ENCODE measurements at places on chromosomes 6 and 20.

DNA sequence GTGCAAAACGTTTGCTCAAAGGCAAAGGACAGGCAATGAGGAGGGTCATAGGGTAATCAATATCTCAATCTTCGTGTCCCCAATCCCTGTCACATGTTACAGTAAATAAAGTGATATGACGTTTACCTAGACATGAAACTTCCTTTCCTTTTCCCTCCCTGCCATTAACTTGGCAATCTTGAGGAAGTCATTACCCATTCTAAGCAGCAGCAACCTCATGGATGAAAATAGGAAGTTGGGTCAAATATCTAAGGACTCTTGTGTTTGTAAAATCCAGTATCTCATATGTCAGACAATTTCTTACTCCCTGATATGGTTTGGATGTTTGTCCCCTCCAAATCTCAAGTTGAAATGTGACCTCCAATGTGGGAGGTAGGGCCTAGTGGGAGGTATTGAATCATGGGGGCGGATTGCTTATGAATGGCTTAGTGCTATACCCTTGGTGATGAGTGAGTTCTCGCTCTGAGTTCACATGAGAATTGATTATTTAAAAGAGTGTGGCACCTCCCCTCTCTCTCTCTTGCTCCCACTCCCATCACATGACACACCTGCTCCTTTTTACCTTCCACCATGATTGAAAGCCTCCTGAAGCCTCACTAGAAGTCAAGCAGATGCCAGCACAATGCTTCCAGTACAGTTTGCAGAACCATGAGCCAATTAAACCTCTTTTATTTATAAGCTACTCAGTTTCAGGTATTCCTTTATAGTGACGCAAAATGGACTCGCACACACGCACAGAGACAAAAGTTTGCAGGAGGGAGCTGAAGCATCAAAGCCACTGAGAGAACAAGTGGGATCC is 545.9 kb upstream of the JARID2 start:
- DNase-seq = no peak

- no peak for DNase-seq
Measured at GRCh38 chr20:3813848-3814581, 6.3 kb upstream of the AP5S1 start.

GRCh38 chr6:24798740-24799540 is at the start of gene ARMH2:
Gene ARMH2, minus strand, starts transcription at chr6:24798917. Its CDS starts 60 bp downstream, at chr6:24798857.
- DNase-seq = no peak

GRCh38 chr6:164331026-164331425 is 916.5 kb downstream of the QKI start:
- DNase-seq = no peak

- no peak for DNase-seq
Measured at GRCh38 chr6:154164397-154164796, 125.4 kb downstream of the OPRM1 start.

GRCh38 chr20:37336369-37337207 is 9.4 kb upstream of the SRC start:
- DNase-seq = no peak

DNA sequence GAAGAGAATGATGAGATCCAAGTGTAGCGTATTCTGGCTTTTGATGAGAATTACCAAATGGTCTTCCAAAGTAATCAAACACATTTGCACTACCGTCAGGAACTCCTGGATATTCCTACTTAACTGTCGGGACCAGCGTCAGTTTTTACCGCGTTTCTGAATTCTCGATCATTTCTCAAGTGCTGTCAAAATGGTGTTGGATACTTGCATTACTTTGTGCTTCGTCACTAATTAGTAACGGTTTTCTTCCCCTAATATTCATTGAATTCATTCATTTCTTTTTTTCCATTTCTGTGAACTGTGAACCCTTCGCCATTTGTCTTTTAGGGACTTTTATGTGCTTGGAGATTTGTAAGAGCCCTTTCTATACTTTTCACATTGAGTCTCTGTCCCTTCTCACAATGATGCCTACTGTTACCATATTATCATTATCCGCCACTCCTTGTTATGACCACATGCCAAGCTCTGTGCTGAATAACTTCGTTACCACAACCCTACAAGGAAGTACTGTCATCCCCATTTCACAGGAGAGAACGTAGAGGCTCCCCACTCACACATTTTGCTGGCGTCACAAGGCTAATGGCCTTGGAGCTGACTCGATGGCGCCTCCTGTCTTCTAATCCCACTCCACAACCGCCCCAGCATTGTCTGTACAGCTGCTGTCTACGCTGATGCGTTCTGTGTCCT is 74.2 kb upstream of the QKI start:
- DNase-seq = no peak

GRCh38 chr20:37567671-37568588 is 40.3 kb upstream of the BLCAP start:
- no peak for DNase-seq

DNA sequence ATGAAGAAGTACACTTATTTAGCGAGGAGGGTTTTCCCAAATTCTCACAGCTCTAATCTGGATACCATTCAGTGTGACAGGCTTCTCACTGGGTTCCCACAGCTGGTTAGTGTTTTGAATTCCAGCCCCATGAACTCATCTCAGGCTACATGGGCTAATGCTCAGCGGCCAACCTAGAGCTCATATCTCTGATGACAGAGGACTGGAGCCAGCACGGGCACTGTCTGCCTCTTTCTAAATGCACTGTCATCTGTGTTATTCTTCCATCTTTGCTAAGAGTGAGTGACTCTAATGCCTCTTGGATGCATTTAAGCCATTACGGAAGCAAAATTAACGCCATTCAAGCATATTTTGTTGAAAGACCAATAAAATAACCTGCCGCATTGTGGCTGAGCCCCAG is 308.9 kb upstream of the JAG1 start:
- DNase-seq = no peak

- DNase-seq = no peak
Measured at GRCh38 chr6:137519629-137520176, 25.5 kb upstream of the OLIG3 start.

DNA sequence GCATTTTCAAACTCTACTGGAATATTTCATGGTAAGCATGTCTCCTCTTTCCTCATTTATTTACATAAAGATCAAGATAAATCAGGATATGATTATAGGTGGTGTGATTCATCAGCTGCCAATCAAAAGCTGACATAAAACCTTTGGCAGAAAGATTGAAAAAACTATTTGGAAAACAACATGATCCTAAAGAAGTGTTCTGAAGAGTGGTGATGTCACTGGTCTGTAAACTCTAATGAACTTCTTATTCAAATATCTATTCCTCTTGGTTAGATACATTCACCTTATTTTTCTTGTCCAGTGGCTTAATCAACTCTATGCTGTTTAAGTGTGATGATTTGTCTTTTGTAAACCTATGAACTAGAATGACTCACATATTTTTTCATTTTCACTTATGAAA is 535.5 kb upstream of the CITED2 start:
- DNase-seq = no peak

DNA sequence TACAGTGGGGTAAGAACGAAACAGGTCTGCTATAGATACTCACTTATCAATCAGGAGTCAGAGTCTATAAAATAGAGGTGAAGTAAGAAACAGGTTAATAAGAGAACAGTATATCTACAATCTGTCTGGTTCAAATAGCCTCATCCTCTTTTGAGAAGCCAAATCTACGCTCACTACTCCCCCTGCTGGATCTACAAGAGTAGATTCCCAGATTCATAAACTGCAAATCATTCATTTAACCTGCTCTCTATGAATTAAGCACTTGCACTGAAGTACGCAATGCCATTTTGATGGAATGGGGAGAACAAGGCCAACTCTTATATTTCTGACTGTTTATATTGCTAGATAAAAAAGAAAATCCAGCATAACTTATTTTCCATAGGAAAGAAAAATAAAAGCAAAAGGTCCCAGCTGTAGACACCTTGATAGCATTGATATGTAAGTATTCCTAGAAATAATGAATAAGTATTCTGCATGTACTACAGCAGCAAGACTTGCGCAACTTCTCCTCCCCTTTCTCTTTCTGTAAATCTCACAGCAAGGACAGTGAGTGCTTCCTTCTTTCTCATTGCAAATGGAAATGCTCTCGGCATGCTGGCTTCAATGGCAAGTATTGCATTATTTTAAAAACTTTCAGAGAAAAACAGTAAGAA is 92.3 kb downstream of the RFX6 start:
- peak; percentile 11 for DNase-seq

DNA sequence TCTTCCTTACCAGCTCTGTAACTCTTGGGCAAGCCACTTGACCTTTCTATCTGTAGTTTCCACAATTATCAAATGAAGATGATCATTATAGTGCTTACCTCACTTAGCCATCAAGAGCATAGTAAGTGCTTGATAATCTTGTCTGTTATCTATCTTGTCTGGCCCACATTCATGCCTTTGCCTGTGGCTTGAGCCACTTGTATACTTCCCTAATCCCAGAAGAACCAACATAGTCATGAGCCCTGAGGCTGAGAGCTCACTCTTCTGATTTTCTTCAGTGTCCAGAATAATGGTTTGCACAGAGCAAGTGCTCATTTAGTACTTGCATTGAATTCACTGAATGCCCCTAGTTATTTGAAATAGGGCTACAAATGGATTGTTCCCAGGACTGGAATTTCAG is 108.2 kb downstream of the SASH1 start:
- DNase-seq = no peak

DNA sequence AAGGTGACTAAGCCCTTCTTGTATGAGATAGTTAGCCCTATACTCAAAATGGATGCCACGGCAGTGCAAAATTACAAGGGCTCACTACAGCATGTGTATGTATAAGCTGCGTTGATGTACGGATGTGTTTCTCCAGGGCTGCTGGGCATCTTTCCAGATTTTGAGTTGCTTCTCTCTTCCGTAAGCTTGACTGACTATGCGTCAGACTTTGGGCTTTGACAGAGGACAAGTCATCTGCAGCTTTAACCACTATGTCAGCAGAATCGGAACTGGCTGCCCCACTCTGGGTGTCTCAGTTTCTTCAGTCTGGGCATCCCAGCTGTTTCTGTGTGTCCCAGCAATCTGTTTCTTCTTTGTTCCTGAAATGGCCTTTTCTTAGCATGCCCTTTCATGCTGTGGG is 241.6 kb downstream of the BTBD3 start:
- DNase-seq = no peak

DNA sequence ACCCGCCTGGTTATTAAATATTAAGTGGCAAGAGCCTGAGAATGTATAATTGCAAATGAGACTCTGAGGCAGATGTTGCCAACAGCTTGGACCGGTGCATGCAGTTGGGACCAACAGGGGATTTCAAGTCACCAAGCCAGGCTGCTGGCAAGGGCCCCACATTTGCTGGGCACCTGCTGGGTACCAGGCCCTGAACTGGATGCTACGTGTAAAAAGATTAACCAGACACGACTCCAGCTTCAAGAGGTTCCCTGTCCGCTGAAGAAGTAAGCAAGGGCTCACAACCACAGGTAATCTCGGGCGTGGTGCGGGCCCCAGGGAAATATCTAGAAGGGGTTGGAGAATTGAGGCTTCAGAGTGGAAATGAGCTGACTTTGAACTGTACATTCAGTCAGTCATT is 13.2 kb upstream of the SIRPA start:
- DNase-seq = no peak

DNA sequence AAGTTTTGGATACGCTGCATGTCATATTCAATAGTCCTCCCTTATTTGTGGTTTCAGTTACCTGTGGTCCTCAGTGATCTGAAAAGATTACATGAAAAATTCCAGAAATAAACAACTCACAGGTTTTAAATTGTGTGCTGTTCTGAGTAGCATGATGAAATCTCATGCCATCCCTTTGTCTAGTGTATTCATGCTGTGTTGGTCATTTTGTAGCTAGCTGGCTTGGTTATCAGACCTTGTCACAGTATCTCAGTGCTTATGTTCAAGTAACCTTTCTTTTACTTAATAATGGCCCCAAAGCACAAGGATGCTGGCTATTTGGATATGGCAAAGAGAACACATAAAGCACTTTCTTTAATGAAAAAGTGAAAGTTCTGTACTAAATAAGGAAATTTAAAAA is 78.3 kb downstream of the FUT9 start:
- no peak for DNase-seq
